ENCODE measurements at places on chromosomes 7 and 10. TPM values are rescaled to one million over a fixed set of nuclear protein-coding genes. Genes with fewer than 3 reads are reported as not detected.

Gene JCAD
- 66.4 TPM for polyA plus RNA-seq

- DNase-seq: no peak
Measured at GRCh38 chr7:2782121-2782520, 62.0 kb downstream of the GNA12 start.

- DNase-seq: no peak
Measured at GRCh38 chr10:57015595-57016318, 654.7 kb upstream of the ZWINT start.

Gene SAMD9
- 11.0 TPM for polyA plus RNA-seq

Gene OR2A1
- polyA plus RNA-seq: 1.4 TPM

Gene NPFFR1
- 0.56 TPM for polyA plus RNA-seq

- no peak for DNase-seq
Measured at GRCh38 chr10:3754727-3755439, 30.1 kb downstream of the KLF6 start.

DNA sequence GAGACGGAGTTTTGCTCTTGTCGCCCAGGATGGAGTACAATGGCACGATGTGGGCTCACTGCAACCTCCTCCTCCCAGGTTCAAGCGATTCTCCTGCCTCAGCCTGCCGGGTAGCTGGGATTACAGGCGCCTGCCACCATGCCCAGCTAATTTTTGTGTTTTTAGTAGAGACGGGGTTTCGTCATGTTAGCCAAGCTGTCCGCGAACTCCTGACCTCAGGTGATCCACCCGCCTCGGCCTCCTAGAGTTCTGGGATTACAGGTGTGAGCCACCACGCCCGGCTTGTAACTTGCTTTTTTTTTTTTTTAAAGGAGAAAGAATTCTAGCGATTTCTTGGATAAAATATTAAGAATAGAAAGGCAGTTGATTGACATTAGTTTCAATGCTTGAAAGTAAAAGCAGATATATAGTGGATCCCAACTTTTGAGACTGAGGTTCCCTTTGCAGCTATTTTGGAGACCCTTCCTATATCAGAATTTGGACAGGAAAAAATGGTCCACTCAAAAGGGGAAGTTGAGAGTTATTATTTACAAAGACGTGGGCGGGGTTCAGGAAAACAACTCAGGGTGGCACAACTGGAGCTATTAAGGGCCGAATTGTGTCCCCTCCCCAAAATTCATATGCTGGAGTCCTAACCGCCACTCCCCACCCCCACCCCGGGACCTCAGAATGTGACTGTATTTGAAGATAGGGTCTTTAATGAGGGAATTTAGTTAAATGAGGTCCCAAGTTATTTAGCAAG lies 1.3 kb upstream of the ERCC6 start:
- DNase-seq: no peak

DNA sequence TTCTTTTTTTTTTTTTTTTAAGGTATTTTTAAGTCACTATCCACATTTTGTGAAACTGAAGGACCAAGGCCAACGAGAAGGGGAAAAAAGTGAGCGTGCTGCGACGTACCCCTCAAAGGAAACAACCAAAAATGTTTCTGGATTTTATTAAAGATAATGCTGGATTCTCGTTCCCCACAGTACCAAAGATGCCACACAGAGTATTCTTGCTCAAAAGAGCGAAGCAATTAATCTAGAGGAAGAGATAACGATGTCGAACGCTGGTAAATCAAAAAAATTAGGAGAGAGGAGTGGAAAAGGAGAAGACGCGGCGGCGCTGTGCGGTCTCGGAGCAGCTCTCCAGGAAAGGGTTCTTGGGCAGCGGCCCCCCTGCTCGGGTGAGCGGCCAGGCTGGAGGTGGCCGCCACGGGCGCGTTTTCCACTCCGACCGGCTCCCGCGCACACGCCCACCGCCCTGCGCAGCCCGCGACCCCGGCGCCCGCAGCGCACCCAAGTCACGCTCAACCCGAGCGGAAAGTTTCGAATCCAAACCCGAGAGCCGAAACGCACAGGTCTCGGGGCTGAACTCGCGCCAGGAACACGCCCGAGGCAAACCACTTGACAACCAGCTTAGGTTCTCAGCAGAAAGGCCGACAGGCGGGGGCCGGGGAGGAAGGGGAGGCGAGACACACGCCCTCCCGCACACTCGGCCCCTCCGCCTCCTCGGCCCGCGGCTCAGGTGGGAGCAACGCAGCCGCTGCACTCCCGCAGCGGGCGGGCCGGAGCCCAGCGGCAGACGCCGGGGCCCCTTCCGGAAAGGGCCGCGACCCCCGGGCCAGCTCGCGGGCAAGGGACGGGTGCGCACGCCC lies 989 bp downstream of the SRPK2 start:
- peak; percentile 60 for DNase-seq

DNA sequence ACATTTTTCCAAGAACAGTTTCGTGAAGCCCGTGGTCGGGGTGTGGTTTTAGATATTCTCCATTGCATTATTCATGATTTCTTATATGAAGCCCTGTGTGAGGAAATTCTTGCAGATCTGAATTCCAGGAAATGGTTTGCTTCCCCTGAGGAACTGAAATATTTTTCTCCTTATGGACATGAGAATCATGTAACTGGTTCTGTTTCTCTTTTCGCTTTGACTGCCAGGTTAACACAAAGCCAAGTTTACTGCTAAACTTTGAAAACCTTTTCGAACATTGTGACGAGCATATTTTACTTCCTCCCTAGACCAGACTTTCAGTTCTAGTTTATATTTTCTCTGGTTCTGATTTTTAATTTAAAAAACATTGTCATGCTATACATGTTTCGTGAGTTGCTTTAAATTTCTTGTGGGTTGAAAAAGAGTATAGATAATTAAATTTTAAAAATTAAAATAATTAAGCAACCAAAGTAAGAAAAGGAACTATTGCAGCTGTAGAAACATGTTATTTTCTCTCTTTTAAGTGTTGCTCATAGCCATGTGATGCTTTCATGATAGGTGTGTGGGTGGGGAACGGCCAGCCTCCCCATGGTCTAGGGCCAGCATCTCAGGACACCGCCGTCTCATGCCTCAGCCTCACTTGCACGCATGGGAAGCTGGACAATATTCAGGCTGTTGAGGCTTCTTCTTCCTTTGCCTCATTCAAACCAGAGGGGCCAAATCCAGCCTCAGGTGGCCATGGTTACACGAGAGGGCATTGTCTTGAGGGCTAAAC lies 97.1 kb downstream of the CREB5 start:
- DNase-seq: no peak

Gene CCL24
- 0.20 TPM for polyA plus RNA-seq

Gene FAM25A
- not detected for polyA plus RNA-seq

DNA sequence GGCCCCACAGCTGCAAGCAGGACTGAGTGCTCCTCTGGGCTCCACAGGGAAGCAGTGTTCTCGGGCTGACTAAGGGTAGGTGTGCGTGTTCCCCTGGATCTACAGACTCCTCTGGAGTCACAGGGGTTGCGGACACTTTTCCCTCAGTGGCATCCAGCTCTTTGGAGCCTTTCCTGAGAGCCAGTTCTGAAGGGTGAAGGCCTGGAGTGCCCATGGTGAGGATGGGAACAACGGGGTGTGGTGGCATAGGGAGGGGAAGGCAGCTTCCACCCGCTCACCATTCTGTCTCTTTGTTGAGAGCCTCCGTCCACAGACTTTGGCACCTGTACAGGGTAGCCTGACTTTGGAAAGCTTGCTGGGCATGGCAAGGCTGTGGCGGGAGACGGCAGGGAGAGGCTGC lies 104.1 kb upstream of the PCBD1 start:
- DNase-seq: no peak

Gene MYOF
- 68.9 TPM for polyA plus RNA-seq

Gene SPAM1
- polyA plus RNA-seq: not detected

Gene ATOH7
- polyA plus RNA-seq: 0.13 TPM

All from right lung (tissue), 10 donors.